ENCODE measurements at places on chromosomes 7 and 10. TPM values are rescaled to one million over a fixed set of nuclear protein-coding genes. Genes with fewer than 3 reads are reported as not detected.

- no peak for DNase-seq
Observed at GRCh38 chr7:7331523-7331922, 149.2 kb downstream of the C1GALT1 start.

DNA sequence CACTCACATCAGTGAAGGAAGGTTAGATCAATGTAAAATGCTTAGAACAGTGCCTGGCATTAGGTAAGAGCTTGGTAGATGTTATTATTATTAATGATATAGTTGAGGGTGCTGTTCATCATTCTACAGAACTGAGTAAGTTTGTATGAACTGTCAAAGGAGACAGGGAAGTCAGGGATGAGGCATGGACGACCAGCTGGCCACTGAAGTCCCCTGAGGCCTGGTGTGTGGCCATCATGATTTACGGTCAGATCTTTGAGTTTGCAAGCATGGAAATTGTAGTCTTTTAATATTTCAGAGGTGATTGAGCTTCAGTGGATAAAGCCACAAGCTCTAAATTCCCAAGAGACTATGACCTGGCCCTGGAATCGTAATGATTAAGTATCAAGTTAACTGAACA, 6.9 kb downstream of the ARMC3 start:
- DNase-seq: no peak

- no peak for DNase-seq
Observed at GRCh38 chr10:72077275-72077990, 10.9 kb downstream of the SPOCK2 start.

DNA sequence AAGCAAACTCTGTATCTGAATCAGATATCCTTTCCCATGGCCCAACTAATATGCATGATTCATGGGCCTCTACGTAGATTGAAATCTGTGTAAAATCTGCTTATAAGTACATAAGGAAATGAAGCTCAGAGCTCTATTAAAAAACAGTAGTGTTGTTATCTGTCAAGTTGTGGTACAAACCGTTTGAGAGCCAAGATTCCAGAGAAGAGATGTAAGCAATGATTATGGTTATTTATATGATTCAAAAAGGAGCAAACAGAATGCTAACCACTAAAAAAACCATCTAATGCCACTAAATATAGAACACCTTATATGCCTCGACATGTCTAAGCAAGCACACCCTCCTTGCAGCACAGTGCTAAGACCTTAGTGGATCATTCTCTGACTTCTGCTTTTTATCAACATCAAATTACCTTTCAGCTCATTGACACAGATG, 26.6 kb downstream of the RPP38 start:
- no peak for DNase-seq

- peak; percentile 30 for DNase-seq
Observed at GRCh38 chr10:132273966-132274365, 33.8 kb downstream of the STK32C start.

- DNase-seq: peak; percentile 96
Observed at GRCh38 chr10:79221110-79222051, 125.9 kb upstream of the PPIF start.

- DNase-seq: peak; percentile 59
Observed at GRCh38 chr10:76436401-76436811, 1005.0 kb downstream of the LRMDA start.

GRCh38 chr10:5507649-5508131, 8.3 kb upstream of the CALML5 start:
- DNase-seq: no peak

DNA sequence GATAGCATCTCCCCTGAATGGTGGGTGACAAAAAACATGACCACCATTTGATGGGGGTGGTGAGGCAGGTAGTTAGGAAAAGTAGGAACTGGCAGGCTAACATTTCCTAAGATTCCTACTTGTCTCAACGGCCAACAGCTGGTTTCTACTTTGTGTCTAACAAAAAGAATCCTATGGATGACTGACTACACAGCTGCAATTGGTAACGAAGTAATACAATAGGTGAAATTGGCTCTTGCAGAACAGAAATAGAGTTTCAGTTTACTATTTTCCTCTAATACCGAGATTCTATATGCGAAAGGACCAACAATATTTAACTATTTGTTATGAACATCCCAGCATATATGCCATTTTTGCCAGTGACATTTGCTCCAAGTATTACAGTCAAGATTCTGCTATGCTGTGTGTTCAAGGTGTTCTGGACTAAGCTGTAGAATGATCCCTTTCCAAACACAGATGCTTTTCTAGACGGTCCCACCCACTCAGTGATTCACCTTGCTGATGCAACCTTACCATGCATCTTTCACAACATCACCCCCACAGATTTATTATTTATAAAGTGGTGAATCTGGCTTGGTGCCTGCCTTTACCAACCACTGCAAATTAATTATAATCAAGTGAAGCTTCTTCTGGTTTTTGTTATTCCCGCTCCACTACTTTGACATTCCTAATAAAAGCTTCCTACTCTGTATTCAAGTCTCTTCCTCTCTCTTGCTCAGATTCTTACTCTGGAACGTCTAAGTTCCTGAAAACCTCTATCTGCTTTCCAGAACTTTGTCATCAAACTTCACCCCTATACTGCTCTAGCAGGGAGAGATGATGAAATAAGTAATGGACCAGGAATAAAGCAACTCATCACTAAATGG, 16.8 kb downstream of the BBIP1 start:
- no peak for DNase-seq

DNA sequence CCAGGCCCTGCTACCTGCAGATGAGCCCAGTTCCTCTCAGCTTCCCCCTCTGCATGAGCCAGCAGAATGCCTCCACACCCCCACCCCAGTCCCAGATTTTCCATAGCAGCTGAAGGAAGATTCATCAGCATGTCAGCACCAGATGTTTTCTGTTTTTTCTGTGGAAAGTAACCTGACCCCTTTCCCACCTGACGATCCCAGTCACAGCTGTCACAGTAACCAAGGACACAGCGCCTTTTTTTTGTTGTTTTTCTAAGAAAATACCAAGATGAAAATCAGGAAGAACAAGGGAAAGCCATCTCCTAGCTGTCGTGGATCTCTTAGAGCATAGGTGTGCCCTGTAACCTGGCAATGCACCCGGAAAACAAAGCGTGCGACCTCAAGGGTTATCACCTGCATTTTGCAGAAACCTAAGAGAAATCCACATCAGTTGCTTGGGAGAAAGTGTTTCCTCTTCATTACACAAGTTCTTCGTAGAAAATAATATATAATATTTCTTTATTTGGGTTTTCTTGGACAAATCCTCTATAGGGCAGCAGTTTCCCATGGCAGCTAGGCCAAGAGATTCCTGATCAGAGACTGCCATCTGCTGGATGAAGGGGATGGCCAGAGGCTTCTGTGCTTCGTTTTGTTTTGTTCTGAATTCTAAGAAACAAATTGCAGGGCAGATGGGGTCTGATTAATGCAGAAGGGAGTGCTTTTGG, 401.9 kb downstream of the TNS3 start:
- peak; percentile 92 for DNase-seq

- DNase-seq: no peak
Observed at GRCh38 chr7:84245835-84246234, 51.2 kb upstream of the SEMA3A start.

DNA sequence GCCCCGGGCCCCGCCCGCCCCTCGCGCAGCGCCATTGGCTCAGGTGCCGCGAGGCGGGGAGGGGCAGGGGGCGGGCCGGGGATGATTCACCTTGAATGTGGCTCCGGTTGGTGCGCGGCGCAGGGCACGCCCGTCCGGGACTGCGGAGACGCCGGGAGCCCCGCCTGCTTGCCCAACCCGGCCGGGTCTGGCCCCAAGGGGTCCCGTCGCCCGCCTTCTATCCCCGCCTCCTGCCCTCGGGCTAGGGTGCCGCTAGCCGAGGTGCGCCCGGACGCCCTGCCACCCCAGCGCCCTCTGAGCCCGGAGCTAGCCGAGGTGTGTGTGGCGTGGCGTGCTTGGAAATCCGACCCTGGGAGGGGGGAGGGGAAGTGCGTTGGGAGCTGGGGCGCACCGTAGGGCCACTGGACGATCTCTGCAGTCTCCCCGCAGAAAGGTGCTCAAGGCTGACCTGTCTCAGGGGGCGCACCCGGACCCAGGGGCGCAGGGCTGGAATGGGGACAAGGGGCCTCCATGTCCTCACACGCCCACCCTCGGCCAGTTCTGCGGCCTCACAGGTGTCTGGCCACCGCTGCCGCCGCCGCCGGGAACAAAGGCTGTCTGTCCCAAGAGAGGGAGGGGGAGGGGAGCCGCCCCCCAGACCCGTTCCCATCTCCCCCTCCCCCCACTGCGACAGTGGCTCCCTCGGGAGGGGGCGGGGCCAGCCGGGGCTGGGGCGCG, 168.9 kb downstream of the NRF1 start:
- DNase-seq: no peak

CFAP70 gene
- polyA plus RNA-seq: 0.79 TPM

HTRA1 gene
- 198 TPM for polyA plus RNA-seq

KNDC1 gene
- polyA plus RNA-seq: 5.7 TPM

ZCWPW1 gene
- polyA plus RNA-seq: 5.7 TPM
